ENCODE measurements at places on chromosomes 1 and 21. TPM values are rescaled to one million over a fixed set of nuclear protein-coding genes. Genes with fewer than 3 reads are reported as not detected.

Gene FAM151A
- not detected for total RNA-seq

Gene LDLRAD1
- not detected for total RNA-seq

Gene GPR153
- total RNA-seq = 7.4 TPM

- no peak for DNase-seq
Measured at GRCh38 chr1:226719596-226720387, 19.3 kb downstream of the ITPKB start.

- DNase-seq = peak; percentile 28
Measured at GRCh38 chr1:193283016-193283415, 96.6 kb upstream of the B3GALT2 start.

All from HFFc6 (cell line).